PC-3 (cell line): ENCODE measurements at places on chromosomes 7 and 10.

GRCh38 chr7:35729061-35729783, 34.3 kb upstream of the HERPUD2 start:
- no peaks in the 10 kb centered on the region for H3K4me1 ChIP-seq
- H3K36me3 ChIP-seq = no peaks in the 10 kb centered on the region
- H3K27me3 ChIP-seq = no peaks in the 10 kb centered on the region
- H3K27ac ChIP-seq = no peak overlapping the region

- H3K4me1 ChIP-seq = peaks cover 14% of the 10 kb centered on the region
- no peaks in the 10 kb centered on the region for H3K27me3 ChIP-seq
- H3K36me3 ChIP-seq = no peaks in the 10 kb centered on the region
These were observed 47.3 kb downstream of the DGKB start for GRCh38 chr7:14855033-14855794.

DNA sequence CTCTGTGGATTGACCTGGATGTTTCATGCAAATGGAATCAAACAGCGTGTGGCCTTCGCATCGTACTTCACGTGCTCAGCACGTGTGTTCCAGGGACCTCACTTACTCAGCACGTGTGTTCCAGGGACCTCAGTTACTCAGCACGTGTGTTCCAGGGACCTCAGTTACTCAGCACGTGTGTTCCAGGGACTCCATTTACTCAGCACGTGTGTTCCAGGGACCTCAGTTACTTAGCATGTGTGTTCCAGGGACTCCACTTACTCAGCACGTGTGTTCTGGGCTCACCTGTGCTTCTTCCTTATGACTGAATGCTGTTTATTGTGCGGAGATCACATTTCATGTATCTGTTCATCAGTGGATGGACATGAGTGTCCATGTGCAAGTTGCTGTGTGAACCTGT, 22.0 kb downstream of the INPP5A start:
- H3K4me1 ChIP-seq = peaks cover under 1% of the 10 kb centered on the region; the same call in 1 of the 2 replicates
- H3K27me3 ChIP-seq = no peaks in the 10 kb centered on the region
- H3K4me3 ChIP-seq = no peak overlapping the region
- H3K27ac ChIP-seq = no peak overlapping the region
- H3K36me3 ChIP-seq = no peaks in the 10 kb centered on the region
- no peak for DNase-seq

GRCh38 chr7:44285561-44285960, 39.8 kb downstream of the CAMK2B start:
- no peak overlapping the region for H3K27ac ChIP-seq
- no peak for DNase-seq
- H3K27me3 ChIP-seq = no peaks in the 10 kb centered on the region
- no peak overlapping the region for H3K4me3 ChIP-seq
- H3K4me1 ChIP-seq = no peaks in the 10 kb centered on the region
- no peaks in the 10 kb centered on the region for H3K36me3 ChIP-seq

DNA sequence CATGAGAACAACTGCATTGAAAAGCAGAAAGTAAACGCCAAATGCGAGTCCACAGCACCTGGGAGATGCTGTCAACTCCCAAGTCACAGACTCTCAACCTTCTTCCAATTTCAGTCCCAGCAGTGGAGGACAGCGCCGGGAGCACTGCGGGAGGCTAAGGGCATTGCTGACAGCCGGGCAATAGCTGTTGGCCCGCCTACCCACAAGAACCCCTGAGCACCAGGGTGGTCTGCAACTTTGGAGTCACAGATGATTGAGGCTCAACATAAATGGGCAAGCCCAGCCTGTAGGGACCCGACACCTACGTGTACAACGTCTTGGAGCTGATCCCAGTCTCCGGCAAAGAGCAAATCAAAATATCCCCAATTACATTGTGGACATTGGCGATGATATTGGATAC, 262.9 kb downstream of the TCERG1L start:
- H3K27me3 ChIP-seq = no peaks in the 10 kb centered on the region
- no peak overlapping the region for H3K27ac ChIP-seq
- DNase-seq = no peak
- no peaks in the 10 kb centered on the region for H3K4me1 ChIP-seq

GRCh38 chr7:51261950-51262795, 54.4 kb downstream of the COBL start:
- H3K27ac ChIP-seq = peak overlapping the region; percentile 81; the same call in 1 of the 2 replicates
- no peak overlapping the region for H3K4me3 ChIP-seq
- no peak for DNase-seq
- H3K36me3 ChIP-seq = no peaks in the 10 kb centered on the region
- H3K4me1 ChIP-seq = peaks cover 34% of the 10 kb centered on the region

DNA sequence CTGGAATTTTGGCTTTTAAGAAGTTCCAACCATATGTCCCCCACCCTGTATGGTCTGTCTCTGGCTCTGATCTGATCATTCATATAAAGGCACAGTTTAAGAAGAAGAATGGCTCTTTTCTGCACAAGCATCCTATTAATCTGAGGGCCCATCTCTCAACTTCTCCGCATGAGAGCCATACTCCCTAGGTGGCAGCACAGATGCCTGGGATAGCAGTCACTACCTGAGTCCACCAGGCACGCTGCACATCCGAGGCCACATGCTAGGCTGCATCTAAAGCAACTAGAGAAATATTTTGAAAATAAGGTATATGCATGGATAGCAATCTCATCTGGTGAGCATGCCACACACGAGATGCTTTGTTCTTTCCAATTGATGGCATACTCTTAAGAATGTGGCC, 565.5 kb downstream of the PARD3 start:
- H3K27ac ChIP-seq = no peak overlapping the region
- no peaks in the 10 kb centered on the region for H3K27me3 ChIP-seq
- peaks cover 18% of the 10 kb centered on the region for H3K4me1 ChIP-seq
- no peaks in the 10 kb centered on the region for H3K36me3 ChIP-seq
- peak; percentile 77 for DNase-seq

GRCh38 chr7:123148813-123149212, 51.0 kb downstream of the SLC13A1 start:
- no peaks in the 10 kb centered on the region for H3K4me1 ChIP-seq
- no peak overlapping the region for H3K4me3 ChIP-seq
- no peaks in the 10 kb centered on the region for H3K36me3 ChIP-seq
- peak; percentile 21 for DNase-seq
- H3K27me3 ChIP-seq = no peaks in the 10 kb centered on the region
- H3K27ac ChIP-seq = no peak overlapping the region

- no peaks in the 10 kb centered on the region for H3K27me3 ChIP-seq
- H3K4me3 ChIP-seq = no peak overlapping the region
- DNase-seq = no peak
- H3K36me3 ChIP-seq = no peaks in the 10 kb centered on the region
- no peak overlapping the region for H3K27ac ChIP-seq
These were observed 690.2 kb downstream of the NRG3 start for GRCh38 chr10:82565197-82565575.

GRCh38 chr10:126770809-126771208, 100.3 kb upstream of the C10orf90 start:
- H3K27me3 ChIP-seq = no peaks in the 10 kb centered on the region
- no peaks in the 10 kb centered on the region for H3K4me1 ChIP-seq
- no peak overlapping the region for H3K4me3 ChIP-seq
- DNase-seq = no peak
- no peak overlapping the region for H3K27ac ChIP-seq
